ENCODE measurements at places on chromosomes 4 and X. TPM values are rescaled to one million over a fixed set of nuclear protein-coding genes. Genes with fewer than 3 reads are reported as not detected.

GRCh38 chrX:78357342-78358055 lies 30.1 kb upstream of the CYSLTR1 start:
- H3K4me1 ChIP-seq, result no peaks in the 10 kb centered on the region
- no peak for DNase-seq
- no peak overlapping the region for H3K4me3 ChIP-seq
- H3K36me3 ChIP-seq, result no peaks in the 10 kb centered on the region

DNA sequence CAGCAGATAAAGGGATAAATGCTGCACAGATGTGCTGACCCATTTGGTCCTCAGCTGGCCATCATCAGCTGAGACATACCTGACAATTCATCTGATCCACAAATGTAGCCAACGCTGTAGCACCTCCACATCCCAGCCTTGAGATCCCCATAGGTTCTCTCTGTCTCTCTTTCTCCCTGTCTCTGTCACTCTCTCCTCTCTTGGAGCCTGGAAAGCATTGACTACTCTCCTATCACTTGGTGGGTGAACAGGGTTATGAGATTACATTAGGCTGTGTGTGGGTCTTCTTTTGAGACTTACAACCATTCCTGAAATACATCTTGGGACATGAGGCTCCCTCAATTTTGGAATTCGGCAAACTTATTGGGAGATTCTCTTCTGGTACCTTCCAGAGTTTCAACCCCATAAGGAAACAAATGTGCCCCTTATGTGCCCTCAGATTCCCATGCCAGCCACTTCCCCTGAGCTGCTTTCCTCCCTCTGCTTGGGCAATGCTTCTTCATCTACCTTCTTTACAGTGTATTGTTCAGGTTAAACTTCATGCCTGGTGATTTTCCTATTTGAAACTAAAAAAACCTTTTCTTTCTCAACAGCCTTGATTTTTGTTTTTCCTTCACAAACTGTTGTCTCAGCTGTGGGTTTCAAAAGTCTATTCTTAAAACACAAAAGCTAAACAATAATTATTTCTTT lies 29.1 kb upstream of the FGF2 start:
- H3K27ac ChIP-seq, result peak overlapping the region; percentile 96
- no peaks in the 10 kb centered on the region for H3K36me3 ChIP-seq
- DNase-seq, result no peak
- H3K4me3 ChIP-seq, result no peak overlapping the region

GRCh38 chr4:3706565-3707422 lies 59.4 kb upstream of the ADRA2C start:
- no peak overlapping the region for H3K4me3 ChIP-seq
- no peaks in the 10 kb centered on the region for H3K4me1 ChIP-seq
- H3K27me3 ChIP-seq, result peaks cover 53% of the 10 kb centered on the region
- no peak overlapping the region for H3K27ac ChIP-seq
- DNase-seq, result no peak

GRCh38 chrX:91066104-91066503 lies 368.5 kb upstream of the PABPC5 start:
- DNase-seq, result no peak
- H3K27ac ChIP-seq, result no peak overlapping the region
- H3K4me3 ChIP-seq, result no peak overlapping the region
- no peaks in the 10 kb centered on the region for H3K27me3 ChIP-seq
- no peaks in the 10 kb centered on the region for H3K4me1 ChIP-seq

DNA sequence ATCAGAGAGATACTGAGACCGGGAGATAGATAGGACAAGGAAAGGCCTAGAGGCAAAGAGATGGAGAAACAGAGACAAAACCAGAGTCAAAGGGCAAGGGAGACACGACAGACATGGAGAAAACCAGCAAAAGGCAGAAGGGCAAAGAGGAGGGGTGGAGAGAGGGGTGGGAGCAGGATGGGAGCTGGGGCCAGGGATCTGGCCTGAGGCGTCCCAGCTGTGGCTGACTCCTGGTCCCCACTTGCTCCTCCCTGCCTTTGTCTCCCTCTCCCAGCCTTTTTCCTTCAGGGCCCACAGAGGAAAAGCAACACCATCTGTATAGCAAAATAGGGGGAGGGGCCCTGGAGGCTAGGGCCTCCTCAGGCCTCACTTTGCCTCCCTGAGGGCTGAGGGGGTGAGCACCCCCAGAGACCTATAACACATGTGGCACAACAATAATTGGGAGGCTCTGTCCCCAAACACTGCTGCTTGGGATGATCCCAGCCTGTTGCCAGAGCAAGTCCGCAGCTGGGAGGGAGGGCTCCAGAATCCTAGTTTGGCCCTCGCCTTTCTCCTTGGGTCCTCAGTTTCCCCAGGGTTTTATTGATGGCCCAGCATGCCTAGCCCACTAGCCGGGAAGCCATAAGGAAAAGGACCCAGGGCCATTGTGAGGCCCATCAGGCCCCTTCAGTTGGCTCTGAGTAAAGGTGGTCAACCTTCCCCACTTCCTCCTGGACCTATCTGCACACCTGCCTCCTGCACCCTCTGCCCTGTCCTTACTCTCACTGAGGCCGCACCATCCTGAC lies 96.8 kb downstream of the PJA1 start:
- peaks cover under 1% of the 10 kb centered on the region for H3K27me3 ChIP-seq
- no peak overlapping the region for H3K27ac ChIP-seq
- no peak for DNase-seq
- no peaks in the 10 kb centered on the region for H3K36me3 ChIP-seq

The SASH3 gene
- polyA plus RNA-seq, result not detected
